ENCODE measurements at places on chromosomes 4 and X.

DNA sequence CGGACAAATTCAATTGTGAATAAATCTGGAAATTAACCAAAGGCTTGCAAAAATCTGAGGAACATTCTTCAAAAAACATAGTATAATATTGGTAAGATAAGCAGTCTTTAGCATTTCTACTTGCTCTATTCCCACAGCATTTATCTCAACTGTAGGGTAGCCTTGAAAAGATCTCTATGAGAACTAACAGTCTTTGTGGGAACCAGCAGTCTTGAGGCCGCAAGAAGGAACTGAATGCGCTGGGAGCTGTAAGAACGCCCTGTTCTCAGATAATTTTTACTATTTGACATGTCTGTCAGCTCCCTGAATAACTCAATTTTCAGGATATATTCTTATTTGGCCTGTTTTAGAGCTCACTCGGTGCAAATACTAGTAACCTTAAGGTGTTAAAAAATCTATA, 519.3 kb upstream of the CXorf51A start:
- DNase-seq = no peak

- DNase-seq = no peak
These were observed 62.5 kb downstream of the FSTL5 start for GRCh38 chr4:162101337-162101736.

DNA sequence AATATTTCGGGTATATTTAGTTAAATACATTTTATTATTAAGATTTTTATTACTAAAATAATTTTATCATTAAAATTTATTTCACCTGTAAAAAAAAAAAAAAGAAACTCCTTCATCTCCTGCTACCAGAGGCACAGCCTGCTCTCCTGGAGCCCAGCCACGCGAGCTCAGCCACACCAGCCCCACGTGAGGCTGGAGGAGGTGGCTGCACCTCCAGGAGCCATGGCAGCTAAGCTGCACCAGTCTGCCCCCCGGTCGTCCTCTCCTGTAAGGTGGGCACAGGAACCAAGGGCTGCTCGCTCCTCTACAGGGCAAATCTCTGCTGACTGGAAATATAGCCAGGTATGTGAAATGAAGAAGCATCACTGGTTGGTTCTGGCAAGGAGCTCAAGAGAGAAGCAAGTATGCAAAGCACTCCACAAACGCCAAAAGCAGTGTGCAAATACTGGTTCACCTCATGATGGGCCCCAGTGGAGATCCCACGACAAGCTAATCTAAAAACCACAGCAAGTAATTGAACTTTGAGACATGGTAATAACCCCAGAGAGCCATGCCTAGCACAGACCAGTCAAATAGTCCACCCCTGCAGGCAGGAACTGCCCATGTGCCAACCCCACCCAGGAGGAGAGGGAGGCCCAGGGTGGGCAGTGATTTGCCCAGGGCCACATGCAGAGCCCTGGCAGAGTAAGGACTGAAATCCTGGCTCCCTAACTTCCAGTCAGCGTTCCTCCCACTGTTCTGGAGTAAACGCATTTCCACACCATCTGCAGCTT, 90.1 kb downstream of the WFS1 start:
- DNase-seq = no peak

DNA sequence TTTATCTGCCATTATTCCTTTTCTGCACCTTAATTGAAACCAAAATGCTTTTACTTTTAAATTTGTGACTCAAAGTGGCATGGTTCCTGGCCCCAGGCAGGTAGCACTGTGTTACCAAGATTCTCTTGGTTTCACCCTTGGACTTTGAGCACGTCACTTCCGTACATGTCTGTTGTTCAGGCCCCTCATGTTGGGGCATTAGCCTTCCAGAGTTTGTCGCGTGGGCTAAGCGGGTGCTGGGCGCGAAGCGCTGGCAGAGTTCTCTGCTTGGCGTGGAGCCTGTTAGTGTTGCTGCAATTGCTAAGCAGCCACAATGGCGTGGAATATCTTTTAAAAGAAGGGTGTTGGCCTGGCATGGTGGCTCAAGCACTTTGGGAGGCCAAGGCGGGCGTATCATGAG, 14.0 kb upstream of the TADA2B start:
- DNase-seq = no peak

DNA sequence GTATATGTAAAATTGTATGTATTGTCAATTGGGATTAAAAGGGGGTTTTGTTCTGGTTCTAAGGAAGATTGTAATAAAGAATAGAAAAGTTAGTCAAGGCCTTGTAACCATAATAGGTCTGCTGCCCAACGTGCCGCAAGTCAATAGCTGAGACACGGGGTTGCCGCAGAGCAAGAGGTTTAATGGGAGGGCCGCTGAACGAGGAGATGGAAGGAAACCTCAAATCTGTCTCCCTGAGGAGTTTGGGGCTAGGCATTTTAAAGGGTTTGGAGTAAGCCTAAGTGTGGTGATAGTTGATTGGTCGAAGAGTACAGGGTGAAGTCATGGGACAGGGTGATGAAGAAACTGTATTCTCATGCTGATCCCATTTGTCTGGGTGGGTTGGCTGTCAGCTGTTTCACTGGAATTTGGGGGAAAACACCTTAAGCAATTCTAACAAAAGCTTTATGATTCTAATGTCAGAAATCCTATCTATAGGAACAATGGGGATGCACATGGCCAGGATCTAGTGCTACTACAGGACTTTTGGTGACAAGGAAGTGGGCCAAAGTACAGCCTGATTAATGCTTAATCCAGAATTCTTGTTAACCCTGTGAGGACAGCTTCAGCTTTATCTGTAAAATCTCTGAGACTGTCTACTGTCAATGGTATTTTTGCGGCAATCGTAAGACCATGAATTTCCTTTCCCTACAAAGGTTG, 86.9 kb downstream of the RELL1 start:
- DNase-seq = no peak

- DNase-seq = no peak
These were observed 114.9 kb downstream of the MAGEB17 start for GRCh38 chrX:16282209-16282608.
